Left forelimb (tissue), 1 donor: ENCODE measurements at places on chromosomes 7 and 10.

GRCh38 chr10:118568327-118568848 is 27.1 kb downstream of the PRLHR start:
- no peak for DNase-seq

DNA sequence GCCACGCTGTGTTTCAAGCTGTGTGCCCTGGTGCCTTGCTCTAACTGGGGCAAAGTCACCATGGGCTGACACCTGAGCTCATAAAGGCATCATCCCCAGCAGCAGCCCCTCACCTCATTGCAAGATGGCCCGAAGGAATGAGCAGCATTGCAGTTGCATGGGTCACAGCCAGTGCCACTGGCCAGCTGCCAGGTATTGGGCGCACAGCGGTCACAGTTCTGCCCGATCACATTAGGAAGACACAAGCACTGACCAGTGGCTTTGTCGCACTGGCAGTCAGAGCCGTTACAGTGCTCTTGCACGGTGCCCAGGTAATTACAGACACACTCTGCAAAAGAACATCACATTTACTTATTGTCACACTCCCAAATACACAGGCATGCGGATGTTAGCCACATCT is 51.1 kb downstream of the LAMB1 start:
- no peak for DNase-seq

DNA sequence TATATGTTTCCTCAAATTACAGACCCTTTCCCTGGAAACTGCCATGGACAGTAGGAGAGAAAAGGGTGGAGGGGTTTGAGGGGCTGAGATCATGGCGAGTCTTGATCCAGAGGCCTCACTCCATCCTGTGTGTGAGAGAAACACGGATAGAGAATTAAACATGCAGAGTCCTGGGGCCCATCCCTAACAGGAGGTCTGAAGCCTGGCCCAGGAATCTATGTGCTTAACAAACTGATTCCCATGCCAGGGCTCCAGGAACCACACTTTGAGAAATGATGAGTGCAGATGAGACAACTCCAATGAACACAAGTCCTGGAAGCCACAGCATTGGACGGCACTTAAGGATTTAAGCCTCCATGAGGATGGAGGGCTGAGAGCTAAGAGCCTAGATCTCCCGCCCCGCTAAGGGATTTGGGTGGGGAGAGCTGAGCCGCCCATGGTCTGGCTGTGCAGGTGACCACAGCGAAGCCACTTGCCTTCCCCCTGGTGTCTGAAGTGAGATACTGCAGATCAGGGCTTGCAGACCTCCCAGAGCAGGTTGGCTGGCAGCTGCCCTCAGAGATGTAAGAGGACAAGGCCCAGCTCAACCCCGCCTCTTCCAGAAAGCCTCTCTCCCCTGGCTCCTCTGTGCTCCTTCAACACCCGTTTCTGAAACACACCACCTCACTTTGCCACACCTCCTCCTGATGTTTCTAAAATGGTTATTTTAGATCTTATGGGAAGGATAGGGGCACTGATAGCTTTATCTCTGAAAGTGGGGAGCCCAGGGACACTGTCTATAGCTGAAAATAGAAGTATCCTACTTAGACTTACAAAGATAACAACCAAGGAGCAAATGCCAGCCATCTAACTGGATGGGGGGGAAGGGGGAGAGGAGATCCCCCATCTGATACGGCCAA is 24.8 kb upstream of the EIF5AL1 start:
- DNase-seq = no peak

- DNase-seq = peak; percentile 80
These were observed 40.9 kb upstream of the ZNF32 start for GRCh38 chr10:43689618-43689954.

DNA sequence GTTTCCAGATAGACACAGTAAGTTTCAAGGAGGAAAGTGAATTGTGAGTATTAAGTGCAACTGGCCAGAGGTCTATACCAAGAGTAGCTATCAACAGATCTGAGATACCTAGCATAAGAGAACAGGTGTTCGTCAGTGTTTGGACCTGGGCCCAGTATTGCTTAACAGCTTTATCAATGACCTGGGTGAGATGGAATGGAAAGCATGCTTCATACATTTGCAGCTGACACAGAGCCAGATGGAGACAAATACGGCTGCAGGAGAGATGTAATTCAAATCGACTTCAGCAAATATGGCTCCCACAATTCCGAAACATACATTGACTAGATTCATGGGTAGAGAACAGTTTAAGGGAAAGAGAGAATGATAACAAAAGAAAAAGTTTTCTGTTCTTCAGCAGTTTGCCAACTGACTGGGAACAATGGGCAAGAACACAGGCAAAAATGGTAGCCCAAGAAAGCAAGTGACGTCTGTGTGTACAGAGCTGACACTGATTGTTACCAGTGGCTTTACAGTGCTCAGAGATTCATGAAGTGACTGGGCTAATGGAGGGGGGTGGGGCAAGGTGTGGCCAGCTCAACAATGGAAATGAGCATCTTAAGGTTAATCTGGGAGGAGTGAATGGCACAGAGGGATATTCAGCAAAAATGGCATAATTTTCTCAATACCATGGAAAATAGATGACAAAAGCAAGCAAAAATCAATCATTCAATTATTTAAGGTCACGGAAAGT is 28.0 kb upstream of the COBL start:
- no peak for DNase-seq

DNA sequence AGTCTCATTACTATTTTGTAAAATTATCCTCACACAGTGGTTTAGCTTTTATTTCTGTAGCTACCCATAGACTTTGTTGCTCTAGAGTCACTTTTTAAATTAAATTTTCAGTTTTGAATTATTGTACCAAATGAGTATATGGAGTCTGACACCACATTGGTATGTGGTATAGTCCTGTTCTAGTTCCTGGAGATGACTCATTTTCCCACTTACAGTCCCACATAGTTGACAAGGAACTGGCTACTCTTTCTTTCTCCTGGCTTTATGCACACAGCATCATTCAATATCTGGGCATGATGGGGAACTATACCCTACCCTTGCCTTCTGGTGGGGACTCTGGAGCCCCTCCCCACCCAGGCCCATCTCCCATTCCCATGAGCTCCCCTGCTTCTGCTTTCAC is 92.6 kb upstream of the RAB11FIP2 start:
- no peak for DNase-seq

- DNase-seq = peak; percentile 45
These were observed 6.2 kb downstream of the CALML3 start for GRCh38 chr10:5530846-5531557.

GRCh38 chr10:57119684-57120083 is 758.6 kb upstream of the ZWINT start:
- no peak for DNase-seq

DNA sequence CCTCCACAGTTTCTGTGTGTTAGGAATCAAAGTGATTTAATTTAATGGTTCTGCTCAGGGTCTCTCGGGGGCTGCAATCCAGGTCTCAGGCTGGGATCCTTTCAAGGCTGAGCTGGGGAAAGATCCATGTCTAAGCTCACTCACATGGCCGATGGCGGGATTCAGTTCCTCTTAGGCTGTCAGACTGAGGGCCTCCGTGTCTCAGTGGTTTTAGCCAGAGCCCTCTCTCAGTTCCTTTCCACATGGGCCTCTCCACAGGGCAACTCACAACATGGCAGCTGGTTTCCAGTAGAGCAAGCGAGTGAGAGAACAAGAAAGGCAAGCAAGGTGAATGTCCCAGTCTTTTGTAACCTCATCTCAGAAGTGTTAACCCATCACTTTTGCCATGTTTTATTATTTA is 26.9 kb downstream of the CAV1 start:
- DNase-seq = no peak

- DNase-seq = no peak
These were observed 129.8 kb downstream of the PPP1R17 start for GRCh38 chr7:31816810-31817209.

DNA sequence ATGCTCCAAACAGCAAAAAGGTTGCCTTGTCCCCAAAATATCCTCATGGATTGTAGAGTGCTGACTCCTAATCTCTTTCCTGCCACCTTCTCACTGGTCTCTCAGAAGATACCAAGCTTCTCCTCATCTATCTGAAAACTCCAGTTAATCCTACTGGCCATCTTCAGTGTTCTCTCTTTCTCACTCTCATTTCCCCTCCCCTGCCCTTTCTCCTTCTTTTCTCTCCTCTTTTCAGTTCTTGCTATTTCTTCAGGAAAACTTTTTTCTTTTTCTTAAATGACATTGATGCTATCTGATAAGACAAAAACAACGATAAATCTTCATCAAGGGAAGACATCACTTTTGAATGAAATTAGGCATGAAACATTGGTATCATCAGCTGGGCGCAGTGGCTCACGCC is 109.8 kb downstream of the USP6NL start:
- no peak for DNase-seq

GRCh38 chr7:107843184-107843583 is 40.2 kb upstream of the SLC26A3 start:
- no peak for DNase-seq

GRCh38 chr7:22671177-22671879 is 55.7 kb upstream of the IL6 start:
- DNase-seq = no peak

DNA sequence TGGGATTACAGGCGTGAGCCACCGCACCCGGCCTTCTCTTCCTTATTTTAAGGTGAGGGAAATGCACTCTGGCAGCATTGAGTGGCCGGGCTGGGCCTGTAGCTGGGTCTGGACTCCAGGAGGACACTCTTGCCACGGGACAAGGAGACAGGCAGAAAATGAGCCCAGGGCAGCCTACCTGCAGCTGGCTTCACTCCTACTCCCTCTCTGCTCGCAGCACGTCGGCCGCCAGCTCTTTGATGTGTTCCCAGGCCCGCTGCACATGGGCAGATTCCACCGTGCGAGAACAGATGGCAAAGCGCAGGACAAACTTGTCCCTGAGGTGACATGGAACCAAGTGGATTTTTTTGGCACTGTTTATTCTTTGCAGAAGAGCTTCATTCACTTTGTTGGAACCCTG is 12.9 kb upstream of the FIGNL1 start:
- DNase-seq = no peak

GRCh38 chr7:120877701-120878100 is 19.8 kb upstream of the TSPAN12 start:
- no peak for DNase-seq

- no peak for DNase-seq
These were observed 115.6 kb downstream of the TSPAN12 start for GRCh38 chr7:120742372-120742771.
